Activated CD4-positive, alpha-beta T cell treated with anti-CD3 and anti-CD28 coated beads, Interleukin-2, amount 50 U/mL, for 16 hours (primary cell): ENCODE measurements at places on chromosomes 11 and 22.

DNA sequence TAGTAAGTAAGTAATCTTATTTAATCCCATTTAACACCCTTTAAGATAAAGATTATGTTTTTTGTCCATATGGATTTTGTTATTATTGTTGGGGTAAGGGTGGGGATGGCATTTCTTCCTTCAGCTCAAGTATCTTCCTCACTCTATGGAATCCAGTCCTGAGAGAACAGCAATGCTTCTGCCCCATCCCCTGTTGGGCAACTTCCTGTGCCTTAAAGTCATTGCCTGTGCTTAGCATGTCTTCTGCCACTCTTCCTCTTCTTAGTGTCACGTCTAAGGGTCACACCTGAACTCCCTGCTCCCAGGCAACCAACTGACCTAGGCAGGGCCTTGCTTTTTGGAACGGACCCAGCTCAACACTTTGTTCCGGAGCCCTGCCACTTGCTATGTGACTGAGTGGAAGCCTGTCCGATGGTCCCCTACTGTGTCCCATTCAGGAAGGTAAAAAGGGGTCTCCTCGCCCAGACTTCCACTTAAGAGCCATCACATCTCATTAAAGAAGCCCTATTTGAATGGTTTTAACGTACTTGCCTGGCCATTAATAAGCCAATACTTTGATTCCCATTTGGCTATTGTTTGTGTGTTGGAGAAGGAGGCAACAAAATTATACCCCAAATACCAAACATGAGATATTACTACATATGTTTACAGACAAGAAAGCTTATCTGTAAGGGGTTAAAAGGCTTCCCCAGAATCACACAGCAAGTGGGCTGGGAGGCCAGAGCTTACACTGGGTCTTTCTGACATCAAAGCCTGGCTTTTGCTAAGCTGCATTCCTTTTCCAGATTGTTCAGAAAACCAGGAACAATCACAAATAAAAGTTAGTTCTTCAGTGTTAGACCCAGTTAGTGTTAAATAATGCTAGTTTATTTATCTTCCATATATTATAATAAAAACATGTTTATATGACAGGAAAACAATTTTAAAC, 59.2 kb downstream of the RAB38 start:
- DNase-seq: no peak

DNA sequence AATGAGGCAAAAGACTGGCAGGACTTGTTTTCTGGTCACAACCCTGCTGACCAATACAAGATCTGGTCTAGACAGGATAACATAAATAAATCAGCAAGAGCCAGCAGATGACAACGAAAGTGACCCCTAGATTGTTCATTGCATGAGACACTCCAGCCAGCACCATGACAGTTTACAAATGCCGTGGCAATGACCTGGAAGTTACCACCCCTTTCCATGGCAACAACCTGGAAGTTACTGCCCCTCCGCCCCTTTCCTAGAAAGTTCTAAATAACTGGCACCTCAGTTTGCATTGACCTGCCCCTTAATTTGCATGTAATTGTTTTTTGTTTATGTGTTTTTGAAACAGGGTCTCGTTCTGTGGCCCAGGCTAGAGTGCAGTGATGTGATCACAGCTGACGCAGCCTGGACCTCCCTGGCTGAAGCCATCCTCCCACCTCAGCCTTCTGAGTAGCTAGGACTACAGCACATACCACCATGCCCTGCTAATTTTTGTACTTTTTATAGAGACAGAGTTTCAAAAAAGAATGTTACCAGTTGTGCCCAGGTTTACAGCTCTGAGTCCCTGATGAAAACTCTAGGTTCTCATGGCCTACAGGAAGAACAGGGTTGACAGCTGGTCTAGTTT, 38.1 kb upstream of the WT1 start:
- DNase-seq: no peak

DNA sequence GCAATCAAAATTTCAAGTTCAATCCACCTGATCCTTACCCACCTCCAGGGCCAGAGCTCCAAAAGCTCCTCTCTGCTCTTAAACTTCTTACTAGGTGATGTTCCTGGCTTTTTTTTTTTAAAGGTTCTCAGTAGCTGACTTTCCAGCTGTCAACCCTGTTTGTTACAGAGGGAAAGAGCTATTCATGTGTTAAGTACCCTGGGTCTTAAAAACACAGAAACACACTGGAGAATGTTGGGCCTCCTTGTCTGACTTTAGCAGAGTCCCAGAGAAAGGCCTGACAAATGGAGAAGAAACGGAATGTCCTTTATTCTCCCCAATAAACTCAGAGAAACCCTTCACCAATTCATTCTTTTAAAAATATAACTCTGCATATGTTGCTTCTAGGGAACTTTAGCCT, 3.2 kb downstream of the LRRC4C start:
- DNase-seq: no peak

GRCh38 chr22:39439170-39439569, 17.6 kb upstream of the MGAT3 start:
- no peak for DNase-seq

DNA sequence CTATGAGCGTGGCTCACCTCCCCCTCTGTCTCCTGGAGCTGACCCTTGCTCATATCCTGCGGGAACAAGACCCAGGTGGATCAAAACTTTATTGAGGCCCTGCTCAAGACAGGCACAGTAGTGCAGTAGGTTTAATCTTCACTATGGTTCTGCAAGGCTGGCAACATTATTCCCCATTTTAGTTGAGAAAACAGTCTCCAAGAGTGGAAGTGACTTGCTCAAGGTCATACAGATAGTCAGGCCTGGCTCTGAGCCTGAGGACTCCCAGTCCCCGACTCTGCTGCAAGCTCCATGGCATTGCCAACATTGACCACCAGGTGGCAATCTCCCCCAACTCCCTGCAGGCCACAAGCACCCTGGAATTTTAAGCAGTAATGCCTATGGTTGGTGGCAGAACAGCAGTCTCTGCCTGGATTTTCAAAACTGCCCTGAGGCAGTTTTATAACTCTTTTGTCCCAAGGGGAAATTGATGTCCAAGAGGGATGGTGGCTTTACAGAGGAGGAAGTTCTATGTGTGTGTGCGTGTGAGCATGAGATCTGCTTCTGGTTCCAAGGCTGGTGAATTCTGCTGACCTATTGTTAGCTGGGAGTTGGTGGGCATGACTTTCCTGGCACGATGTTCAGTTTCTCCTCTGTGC, 34.1 kb downstream of the NEU3 start:
- peak; percentile 74 for DNase-seq

DNA sequence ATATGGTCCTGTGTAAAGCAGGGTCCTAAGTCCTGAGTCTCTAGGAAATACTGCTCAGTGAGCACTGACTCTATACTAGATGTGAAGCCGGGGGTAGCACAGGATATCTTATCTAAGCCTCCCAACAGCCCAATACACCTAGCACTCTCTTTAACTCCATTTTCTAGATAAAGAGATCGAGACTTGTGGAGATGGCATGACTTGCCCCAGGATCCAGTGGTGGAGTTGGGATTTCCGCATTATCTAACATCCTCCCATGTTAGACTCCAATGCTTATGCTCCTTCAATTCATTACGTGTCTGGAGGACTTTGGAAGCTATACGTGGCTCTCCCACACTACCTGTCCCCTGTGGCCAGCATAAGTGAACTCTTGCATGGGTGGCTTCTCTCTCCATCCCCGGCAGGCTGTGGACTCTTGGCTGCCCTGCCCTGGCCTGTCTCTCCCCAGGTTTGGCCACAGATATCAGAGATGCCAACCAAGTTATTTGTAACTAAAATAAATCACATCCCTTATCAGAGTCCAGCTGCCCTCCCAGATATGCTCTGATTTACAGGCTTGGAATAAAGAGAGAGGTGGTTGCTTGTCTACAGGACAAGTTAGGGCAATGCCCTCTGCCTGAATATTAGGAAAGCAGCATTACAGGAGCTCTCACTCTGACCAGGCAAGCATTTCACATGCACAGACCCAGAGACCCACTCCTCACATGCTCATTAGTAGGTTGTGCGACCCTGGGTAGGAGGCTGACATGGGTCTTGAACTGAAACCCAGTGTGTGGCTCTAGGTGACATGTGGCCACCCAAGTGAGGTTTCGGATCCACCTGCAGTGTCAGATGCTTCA, 4.5 kb downstream of the CD44 start:
- DNase-seq: no peak

- no peak for DNase-seq
Observed at GRCh38 chr11:72735495-72736027, 16.6 kb downstream of the ARAP1 start.

DNA sequence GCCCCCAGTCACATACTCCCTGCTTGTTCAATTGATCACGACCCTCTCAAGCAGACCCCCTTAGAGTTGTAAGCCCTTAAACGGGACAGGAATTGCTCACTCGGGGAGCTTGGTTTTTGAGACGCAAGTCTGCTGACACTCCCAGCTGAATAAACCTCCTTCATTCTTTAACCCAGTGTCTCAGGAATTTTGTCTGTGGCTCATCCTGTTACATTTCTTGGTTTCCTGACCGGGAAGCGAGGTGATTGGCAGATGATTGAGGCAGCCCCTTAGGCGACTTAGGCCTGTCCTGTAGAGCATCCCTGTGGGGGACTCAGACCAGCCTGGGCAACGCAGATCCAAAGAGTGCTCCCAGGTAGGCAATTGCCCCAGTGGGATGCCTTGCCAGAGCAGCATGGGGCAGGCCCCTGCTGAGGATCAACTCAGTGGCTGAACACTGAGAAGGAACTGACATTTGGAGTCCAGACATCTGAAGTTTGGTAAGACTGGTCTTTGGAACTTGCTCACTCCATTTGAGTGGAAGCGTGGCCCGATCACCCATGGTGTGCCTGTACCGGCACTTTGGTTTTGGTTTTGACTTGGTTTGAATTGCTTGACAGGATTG, 51.5 kb downstream of the NEU3 start:
- no peak for DNase-seq

- DNase-seq: peak; percentile 81
Observed at GRCh38 chr11:66868726-66869566, 12.1 kb downstream of the LRFN4 start.
